ENCODE measurements at places on chromosomes 6 and 20.

GRCh38 chr6:90044833-90045381, 150.6 kb downstream of the GJA10 start:
- no peak for DNase-seq

DNA sequence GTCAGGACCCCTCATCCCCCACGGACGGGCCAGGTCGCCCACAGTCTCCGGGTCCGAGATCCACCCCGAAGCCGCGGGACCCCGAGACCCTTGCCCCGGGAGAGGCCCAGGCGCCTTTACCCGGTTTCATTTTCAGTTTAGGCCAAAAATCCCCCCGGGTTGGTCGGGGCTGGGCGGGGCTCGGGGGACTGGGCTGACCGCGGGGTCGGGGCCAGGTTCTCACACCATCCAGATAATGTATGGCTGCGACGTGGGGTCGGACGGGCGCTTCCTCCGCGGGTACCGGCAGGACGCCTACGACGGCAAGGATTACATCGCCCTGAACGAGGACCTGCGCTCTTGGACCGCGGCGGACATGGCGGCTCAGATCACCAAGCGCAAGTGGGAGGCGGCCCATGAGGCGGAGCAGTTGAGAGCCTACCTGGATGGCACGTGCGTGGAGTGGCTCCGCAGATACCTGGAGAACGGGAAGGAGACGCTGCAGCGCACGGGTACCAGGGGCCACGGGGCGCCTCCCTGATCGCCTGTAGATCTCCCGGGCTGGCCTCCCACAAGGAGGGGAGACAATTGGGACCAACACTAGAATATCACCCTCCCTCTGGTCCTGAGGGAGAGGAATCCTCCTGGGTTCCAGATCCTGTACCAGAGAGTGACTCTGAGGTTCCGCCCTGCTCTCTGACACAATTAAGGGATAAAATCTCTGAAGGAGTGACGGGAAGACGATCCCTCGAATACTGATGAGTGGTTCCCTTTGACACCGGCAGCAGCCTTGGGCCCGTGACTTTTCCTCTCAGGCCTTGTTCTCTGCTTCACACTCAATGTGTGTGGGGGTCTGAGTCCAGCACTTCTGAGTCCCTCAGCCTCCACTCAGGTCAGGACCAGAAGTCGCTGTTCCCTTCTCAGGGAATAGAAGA, 978 bp downstream of the HLA-A start:
- no peak for DNase-seq

DNA sequence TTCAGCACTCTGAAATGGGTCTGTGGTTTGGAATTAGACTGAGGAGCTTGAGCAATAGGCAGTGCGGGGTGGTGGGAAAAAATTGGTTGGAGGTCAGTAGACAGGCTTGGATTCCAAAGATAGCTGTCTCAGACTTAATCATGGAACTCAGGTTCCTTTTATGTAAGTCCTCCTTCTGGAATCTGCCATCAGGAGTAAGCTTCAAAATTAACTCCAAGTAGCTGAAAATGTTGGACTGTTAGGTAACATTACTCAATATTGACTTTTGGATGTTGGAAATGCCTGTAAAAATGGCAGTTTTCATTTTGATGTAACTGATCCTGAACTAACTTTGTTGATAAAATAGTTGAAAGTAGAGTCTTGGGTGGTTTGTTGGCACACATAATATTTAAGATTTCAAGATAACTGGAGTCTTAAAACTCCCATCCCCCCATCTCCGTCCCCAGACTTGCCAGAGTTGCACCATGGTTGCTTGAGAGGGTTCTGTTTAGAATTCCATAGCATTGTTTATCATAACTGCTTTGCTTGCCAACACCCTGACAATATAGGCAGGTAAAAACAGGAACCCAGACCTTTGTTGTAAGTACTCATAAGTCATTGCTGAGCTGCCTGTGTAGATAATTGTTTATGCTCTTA, 83.0 kb downstream of the PHF20 start:
- DNase-seq: peak; percentile 73

DNA sequence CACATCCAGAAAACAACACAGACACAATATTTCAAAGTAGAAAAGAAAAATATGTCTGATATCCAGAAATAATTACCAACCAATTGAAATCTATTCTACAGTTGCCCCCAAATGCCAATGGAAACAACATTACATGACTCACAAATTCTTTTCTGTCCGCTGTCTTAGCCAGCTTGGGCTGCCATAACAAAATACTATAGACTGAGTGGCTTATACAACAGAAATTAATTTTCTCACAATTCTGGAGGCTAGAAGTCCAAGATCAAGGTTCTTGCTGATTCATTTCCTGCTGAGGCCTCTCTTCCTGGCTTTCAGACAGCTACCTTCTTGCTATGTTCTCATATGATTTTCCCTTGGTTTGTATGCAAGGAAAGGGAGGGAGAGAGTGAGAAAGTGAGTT, 698.1 kb downstream of the DHX35 start:
- DNase-seq: no peak

DNA sequence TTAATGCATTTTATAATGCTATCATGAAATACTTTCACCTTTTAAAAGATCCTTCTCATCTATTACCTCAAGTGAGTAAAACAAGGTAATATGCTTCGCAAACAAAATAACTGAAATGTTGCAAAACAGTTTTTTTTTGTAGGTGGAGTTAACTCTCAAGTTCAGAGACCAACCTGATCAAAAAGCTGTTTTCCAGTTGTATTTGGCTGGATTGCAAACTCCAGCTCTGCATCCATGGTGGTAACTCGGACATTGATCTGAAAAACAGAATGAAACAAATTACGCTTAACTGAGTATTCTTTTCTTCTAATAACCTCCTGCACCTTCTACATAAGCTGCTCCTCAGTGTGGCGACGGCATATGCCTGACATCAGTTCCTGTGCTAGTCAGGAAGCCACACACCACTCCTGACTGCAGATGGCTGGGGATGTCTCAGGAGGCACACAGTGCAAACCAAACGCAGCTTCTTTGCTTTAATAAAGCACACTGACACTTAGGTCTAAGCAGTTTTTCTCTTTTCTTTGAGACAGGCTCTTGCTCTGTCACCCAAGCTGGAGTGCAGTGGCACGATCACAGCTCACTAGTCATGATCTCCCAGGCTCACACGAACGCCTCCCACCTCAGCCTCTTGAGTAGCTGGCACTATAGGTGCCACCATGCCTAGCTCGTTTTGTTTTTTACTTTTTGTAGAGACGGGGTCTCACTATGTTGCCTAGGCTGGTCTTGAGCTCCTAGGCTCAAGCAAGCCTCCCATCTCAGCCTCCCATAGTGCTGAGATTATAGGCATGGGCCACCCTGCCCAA, 29.9 kb downstream of the EZR start:
- DNase-seq: no peak

GRCh38 chr6:158067436-158068015, 85.9 kb downstream of the SYNJ2 start:
- no peak for DNase-seq

DNA sequence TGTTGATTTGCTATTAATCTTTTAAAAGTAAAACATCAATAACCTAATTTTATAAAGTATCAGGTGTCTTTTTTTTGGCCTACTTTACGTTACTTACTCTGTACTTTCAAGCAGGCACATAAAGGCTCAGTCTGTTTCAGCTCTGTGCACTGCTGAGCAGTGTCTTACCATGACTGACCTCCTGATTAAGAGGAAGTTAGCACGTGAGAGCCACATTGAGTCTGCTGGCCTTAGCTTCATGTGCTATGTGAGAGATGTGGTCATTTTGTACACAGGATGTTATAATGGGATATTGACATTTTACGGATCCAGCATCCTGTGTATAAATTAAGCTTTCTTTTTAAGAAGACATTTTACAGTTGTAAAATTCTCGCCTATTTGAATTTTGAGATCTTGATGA, 31.9 kb downstream of the ARID1B start:
- DNase-seq: no peak

- no peak for DNase-seq
Observed at GRCh38 chr6:159876242-159876641, 14.5 kb upstream of the MAS1 start.

GRCh38 chr20:8457978-8458377, 325.9 kb downstream of the PLCB1 start:
- DNase-seq: no peak
